Cardiac fibroblast (primary cell): ENCODE measurements at places on chromosomes 3 and 15.

DNA sequence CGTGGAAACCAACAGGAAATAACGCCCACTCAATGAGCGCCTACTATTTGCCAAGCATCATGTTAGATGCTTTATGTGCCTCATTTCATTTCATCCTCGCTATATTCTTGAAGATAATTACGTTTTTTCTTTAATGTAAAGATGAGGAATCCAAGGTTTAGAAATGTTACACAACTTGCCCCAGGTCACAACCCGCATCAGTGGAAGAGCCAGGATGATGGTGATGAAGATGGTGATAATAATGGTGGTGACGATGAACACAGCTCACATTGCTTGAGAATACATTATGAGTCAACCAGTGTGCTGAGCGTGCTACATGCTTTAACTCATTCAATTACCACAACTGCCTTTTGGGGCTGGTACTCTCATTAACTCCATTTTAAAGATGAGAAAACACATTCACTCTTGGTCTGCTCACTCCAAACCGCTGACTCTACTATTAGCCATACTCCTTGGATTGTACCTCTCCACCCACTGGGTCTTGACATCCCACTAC lies 21.5 kb upstream of the MYO1E start:
- no peak for DNase-seq

DNA sequence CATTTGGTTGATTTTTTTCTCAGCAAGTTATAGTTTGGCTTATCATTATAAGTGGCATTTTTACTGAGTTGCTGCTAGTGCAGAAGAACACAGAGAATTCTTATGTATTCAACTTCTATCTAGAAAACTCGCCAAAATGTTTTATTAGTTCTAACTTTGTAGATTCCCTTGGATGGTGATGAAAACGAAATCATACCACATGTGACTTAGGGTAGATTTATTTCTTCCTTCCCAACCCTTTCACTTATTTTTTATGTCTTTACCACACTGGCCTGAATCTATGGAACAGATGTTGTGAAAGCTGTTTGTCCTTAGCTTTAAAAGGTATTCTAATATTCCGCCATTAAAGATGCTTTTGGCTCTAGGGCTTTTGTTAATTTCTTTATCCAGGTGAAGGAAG lies 503.3 kb upstream of the CFAP20DC start:
- no peak for DNase-seq

- no peak for DNase-seq
These were observed 174.8 kb downstream of the POLR2M start for GRCh38 chr15:57881361-57881760.

GRCh38 chr3:18870642-18871041 lies 277.7 kb upstream of the KCNH8 start:
- DNase-seq = no peak

DNA sequence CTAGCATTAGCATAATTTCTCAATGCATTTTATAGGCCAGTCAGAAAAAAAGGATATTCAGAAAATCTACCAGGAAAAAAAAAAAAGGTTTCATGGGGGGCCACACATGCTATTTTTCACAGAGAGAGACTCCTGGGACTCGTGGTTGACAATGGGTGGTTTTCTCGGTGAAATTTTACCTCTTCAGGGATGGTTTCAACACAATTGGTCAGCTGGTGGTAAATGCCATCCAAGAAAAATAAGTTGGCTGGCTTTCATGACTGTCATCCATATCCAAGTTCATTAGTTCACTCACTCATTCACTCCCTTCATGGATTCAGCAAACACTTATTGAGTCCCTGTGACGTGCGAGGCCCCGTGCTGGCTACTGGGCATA lies 217.3 kb downstream of the SHQ1 start:
- DNase-seq = no peak

GRCh38 chr3:183381179-183381578 lies 47.2 kb downstream of the MCF2L2 start:
- peak; percentile 45 for DNase-seq

GRCh38 chr15:68646156-68646555 lies 67.4 kb downstream of the CORO2B start:
- DNase-seq = no peak

DNA sequence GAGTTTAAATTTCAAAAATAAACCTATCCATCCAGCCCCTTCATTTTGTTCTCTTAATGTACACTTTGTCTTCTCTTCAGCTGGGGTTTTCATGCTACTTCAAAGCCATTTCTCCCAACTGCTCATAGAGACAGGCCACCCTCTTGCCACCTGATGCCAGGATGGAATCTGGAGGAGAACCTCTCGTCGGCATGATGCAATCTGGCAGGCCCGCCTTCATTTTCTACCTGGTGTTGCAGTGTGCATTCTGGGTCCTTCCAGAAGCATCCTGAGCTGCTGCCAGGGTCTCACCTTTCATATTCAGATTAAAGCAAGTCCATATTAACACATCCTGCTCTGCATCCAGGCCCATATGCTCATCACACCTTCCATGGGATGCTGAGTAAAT lies 60.8 kb downstream of the CTNNB1 start:
- DNase-seq = no peak

DNA sequence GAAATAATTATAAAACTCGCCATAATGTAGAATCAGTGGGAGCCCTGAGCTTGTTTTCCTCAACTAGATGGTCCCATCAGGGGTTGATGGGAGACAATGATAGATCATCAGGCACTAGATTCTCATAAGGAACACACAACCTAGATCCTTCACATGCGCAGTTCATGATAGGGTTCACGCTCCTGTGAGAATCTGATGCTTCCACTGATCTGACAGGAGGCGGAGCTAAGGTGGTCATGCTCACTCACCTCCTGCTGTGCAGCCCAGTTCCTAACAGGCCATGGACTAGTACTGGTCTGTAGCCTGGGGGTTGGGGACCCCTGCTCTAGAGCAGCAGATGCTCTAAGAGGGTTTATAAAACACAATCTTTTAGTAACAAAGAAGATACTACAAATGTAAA lies 183.6 kb downstream of the ANXA2 start:
- DNase-seq = no peak

DNA sequence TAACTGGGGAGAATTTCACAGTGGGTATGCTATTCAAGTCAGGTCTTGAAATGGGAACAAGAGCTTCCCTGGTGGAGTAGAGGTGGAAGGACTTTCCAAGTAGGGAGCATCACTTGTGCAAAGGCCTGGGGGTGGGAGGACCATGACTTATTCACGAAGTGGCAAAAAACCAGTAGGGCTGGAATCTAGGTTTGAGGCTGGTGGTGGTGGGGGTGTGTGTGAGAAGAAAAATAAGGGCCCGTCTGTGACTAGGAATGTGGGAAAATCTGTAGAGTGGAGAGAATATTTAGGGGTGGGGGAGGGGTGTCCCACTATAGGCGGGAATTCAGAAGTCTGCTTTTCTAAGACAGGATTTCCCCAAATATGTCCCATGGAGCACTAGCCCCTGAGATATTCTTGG lies 271.9 kb upstream of the TBL1XR1 start:
- DNase-seq = no peak

GRCh38 chr3:102410616-102411015 lies 24.2 kb upstream of the ZPLD1 start:
- no peak for DNase-seq

GRCh38 chr3:5694266-5694665 lies 506.8 kb downstream of the EDEM1 start:
- no peak for DNase-seq

- DNase-seq = no peak
These were observed 59.1 kb upstream of the SPATA12 start for GRCh38 chr3:57001356-57001755.

DNA sequence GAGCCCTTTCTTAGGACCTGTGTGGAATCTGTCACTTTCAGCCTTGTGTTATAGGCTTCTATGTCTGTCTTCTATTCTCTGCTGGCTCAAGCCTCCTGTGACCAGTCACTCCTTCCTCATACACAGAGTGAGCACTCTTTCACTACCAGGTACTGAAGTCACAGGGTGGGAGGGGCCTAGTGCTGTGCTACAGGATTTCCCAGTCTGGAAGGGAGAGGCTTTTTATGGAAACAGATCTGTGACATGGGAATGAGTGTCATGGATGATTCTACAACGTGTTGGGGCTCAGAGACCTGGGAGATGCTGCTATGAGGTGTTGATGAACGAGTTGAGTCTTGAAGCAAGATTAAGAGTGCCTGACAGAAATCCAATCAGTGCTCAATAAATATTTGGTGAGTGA lies 100.5 kb downstream of the PDCD6IP start:
- DNase-seq = no peak

GRCh38 chr3:72395776-72396311 lies 452.4 kb downstream of the SHQ1 start:
- no peak for DNase-seq

DNA sequence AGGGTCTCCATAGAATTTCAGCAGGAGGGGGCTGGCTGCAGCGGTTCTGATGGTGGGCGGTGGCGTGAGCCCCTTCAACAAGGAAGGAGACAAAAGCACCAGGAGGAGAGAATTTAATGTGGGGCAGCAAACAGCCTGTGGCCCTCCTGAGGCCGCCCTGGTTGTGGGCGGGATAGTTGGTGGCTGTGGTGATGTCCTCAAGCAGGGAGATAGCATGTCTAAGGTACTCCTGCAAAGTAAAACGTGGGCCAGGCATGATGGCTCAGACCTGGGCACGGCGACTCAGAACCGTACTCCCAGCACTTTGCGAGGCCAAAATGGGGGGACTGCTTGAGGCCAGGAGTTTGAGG lies 94.0 kb downstream of the LRRK1 start:
- no peak for DNase-seq

- DNase-seq = no peak
These were observed 76.8 kb upstream of the CHRNA7 start for GRCh38 chr15:31953478-31953877.

DNA sequence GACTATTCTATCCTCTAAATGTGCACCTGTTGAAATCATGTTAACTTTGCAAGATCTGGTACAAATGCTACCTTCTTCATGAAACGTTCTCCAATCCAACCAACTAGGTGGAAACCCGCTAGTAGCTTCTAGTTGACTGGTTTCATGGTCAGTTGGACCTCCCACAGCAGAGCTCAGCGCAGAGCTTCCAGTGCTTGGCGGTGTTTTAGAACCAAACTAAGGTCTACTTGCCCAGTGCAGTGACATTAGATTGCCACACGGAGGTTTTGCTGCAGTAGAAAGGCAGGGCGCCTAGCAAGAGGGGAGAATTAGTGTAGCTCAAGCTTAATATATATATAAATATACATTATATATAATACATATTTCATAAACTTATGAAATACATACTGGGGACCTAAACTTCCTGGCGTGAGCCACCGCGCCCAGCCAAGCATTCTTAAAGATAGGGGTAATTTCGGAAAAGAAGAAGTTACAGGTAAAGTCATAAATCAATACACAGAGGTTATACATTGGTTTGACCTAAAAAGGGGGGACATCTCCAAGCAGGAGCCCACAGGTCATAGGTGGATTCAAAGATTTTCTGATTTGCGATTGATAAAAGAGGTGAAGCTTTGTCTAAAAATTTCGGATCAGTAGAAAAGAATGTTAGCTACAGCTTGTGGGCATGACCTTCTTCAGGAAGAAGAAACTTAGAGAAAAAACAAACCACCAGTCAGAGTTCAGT lies 2.1 kb upstream of the OXSR1 start:
- no peak for DNase-seq

DNA sequence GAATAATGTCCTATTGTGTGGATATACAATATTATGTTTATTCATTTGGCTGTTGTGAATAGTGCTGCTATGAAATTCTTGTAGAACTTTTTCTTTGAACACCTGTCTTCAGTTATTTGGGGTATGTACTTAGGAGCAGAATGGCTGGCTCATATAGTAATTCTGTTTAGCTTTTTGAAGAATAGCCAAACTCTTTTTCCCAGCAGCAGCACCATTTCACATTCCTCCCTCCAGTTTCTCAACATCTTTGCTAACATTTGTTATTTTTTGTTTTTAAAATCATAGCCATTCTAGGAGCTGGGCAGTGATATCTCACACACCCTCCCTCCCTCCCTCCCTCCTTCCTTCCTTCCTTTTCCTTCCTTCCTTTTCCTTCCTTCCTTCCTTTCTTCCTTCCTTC lies 39.7 kb downstream of the LSM3 start:
- DNase-seq = no peak

GRCh38 chr15:33963831-33964664 lies 4.2 kb upstream of the CHRM5 start:
- peak; percentile 70 for DNase-seq

GRCh38 chr15:31216215-31216911 lies 110.3 kb upstream of the KLF13 start:
- peak; percentile 61 for DNase-seq

DNA sequence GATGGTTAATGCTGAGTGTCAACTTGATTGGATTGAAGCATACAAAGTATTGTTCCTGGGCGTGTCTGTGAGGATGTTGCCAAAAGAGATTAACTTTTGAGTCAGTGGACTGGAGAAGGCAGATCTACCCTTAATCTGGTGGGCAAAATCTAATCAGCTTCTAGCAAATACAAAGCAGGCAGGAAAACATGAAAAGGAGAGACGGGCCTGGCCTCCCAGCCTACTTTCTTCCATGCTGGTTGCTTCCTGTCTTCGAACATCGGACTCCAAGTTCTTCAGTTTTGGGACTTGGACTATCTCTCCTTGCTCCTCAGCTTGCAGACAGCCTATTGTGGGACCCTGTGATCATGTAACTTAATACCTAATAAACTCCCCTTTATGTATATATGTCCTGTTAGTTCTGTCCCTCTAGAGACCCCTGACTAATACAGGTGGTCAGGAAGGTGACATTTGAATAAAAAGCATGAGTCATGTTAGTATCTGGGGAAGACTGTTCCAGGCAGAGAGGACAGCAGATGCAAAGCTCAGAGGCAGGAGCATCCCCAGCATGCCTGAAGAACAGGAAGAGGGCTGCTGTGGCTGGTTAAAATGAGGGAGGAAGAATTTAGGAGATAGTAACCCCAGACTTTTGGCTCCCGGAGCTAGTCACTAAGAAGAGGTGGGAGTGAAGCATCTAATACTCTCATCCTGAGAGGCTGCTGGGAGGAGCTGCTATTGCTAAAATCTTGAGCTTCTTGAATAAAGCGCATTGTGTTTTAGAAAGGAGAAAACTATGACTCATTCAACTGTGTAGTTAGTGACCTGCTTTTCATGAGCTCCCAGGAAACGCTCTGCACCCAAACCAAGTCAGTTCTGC lies 207.4 kb upstream of the HES1 start:
- DNase-seq = peak; percentile 16

DNA sequence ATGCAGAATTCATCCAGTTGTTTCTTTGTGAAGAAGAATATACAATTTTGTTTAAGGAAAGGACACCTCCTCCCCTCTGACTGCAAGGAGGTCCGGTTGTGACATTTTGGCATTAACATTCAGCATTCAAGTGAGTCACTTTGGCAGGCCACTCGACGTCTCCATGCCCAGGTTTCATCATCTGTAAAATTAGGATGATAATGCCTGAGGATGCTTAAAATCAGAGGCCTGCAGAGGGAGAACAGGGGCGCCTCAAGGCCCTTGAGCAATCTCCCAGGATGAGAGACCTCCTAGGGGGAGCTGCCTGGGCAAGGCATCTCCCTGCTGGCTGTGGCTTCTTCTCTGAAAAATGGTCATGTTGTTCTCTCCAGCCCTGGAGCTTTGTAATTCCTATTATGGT lies 236.0 kb downstream of the CACNA2D3 start:
- peak; percentile 52 for DNase-seq

DNA sequence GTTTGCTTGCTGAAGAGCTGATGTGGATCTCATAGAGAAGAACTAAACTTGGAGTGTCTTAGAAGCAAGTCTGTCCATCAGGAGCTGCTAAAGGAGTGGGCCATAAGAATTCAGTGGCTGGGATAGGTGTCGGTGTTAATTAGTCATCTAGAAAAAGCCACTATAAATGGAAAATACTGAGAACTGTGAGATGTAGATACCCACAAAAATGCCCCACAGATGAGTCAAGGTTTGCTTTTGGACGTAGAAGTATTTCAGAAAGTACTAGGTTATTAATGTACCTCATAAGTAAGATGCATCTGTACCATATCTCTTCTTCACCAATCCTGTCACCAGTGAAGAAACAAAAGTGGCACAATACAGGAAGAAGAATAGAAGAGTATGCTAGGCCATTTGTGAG lies 530.9 kb upstream of the TGFBR2 start:
- DNase-seq = no peak
